ENCODE measurements at places on chromosomes 7 and 10.

GRCh38 chr7:20310963-20311742 lies 19.5 kb upstream of the ITGB8 start:
- no peak for DNase-seq

DNA sequence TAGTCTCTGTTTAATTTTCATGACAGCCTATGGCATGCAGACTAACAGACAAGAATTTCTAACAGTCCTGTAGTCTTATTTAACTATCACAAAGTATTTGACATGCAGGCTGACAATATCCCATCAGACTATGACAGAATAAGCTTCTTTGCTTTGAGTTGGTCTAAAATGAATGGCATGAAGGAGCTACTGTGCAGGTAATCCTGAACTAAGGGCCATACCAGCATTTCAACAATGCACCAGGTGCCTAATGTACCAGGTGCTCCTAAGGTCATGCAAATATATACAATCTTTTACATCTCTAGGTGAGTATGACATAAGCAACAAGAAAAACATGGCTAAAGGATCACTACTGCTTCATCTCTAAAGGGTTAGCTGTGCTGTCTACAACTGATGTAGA lies 13.6 kb upstream of the MSS51 start:
- no peak for DNase-seq

- no peak for DNase-seq
Observed at GRCh38 chr10:125531465-125531864, 151.5 kb downstream of the TEX36 start.

DNA sequence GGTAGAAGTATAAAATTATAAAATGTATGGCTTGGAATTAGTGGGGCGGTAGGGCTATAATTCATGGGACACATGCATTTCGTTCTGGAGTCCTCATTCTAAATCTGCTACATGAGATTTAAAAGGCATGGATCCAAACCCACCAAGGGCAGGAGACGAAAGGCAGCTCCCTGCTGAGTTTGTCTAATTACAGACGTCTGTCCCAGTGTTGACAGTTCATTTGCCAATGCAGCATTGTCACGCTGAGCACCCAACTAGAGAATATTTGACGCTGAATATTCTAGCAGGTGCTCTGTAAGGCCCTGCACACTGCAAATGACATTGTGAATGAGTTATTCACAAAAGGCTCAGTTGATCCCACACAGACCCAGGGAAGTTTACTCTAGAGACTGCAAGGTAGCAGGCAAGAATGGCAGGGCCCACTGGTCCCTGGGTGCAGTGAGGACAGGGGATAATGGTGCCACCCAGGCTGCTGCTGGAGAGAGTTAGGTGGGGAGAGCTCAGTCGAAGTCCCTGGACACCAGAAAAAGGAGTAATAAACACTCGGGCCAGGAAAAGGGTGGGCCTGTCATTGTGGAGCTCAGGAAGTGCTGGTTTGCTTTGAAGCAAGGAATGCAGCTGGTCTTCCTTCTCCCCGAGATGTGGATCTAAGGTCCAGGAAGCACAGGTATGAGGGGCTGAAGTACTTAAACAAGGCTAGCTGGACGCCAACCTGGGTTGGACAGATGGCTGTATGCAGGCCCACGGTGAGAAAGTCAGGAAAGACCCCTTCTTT lies 75.0 kb upstream of the JCAD start:
- DNase-seq, result no peak

DNA sequence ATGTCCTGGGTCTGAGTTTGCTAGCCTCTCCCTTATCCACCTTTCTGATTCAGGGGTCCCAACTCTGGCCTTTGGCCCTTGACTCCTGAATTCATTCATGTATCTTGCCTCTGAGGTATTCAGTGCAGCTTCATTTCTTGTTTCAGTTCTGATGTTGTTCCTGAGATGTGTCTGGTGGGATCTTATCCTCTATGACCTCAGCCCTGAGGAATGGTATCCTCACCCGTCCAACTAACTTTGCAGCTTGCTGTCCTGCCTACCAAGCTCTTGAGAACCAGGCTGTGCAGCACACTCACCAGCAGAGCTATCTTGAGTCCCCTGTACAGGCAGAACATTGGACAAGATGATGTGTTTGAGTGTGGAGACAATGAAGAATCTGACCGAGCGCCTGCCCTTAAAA lies 13.8 kb downstream of the SUFU start:
- DNase-seq, result no peak

- DNase-seq, result no peak
Observed at GRCh38 chr7:51789489-51789888, 472.9 kb upstream of the COBL start.

- DNase-seq, result peak; percentile 70
Observed at GRCh38 chr7:158814637-158815036, 14.7 kb downstream of the ESYT2 start.

DNA sequence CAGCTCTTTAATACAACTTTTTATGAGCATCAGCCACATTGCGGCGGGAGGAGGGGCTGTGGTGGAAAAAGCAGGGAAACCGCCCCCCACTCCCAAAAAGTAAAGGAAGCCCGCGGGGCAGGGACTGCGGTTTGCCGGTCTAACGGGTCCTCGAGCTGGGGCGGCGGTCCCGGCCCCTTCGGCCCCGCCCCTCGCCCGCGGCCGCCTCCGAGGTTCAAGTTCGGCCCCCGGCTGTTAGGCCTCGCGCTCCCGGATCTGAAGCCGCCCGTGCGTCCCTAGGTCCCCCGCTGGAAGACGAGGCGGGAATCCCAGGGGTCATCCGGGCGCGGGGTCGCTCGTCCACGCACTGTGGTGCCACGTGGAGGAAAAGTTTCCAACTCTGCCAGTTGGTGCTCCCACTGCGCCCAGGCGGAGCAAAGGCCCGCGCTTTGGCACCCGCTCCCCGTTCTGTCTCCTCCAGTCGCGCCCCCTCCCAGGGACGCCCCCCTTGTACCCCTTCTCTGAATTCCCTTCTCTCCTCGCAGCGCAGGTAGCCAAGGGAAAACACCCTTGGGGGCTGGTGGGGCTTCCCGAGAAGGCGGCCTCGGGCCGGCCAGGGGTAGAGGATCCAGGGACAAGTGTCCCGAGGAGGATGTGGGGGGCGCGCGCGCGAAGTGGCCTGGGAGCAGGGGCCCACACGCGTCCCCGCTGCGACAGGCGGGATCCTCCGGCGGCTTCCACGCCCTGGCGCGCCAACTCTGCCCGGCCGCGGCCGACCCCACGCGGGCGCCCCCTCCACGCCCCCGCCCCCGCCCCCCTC lies 798 bp upstream of the AUTS2 start:
- no peak for DNase-seq

DNA sequence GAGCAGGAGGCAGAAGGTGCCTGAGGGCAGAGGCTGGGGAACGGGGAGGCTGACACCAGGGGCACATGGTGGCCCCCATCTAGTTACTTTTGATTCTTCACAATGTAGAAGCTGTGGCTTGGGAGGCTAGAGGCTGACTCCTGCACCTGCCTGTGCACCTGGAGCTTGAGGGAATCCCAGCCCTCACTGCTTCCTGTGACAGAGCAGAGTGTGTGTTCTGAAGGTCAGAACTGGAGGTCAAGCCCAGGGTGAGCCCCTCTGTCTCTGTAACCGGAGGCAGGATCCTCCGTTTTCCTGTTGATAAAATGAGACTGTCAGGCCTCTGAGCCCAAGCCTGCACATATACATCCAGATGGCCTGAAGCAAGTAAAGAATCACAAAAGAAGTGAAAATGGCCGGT lies 124.8 kb downstream of the ACTR3B start:
- no peak for DNase-seq

DNA sequence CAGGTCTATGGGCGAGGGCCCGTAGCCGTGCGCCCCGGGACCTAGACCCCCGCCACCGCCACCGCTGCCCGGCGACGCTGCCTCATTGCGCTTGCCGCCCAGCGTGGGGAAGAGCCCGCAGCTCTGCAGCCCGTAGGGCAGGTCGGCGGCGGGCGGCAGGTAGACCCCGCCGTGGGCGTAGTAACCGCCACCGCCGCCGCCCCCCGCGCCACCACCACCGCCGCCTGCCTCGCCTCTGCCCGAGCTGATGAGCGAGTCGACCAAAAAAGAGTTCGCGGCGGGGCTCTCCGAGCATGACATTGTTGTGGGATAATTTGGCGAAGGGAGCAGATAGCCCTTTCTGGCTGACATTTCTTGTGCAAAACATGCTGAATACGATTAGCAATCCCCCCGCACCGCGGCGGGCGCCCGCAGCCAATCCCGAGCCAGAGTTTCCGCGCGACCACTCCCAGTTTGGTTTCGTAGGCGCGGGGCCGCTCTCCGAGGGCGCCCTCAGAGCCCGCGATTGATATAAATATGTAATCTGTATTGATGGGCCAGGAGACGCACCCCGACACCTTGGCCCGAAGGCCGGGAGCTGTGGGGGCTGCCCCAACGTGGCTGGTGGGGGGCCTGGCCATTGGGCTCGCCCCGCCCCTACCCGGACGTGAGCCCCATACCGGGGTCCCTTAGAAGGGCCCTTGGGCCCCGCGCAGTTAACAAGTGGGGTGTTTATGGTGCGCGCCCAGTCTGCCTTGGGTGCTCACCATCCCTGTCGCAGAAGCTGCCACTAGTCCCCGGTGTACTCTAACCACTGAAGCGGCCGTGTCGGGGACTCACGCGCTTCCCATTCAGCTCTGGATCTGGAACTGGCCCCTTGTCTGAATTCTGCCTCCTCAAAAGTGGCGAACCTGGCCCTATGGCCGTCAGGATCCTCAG lies at the start of gene HOXA10:
Gene HOXA10, minus strand, starts transcription at position 365 of the 918 bp plus-strand sequence. Its CDS starts 14 bp downstream, at position 351.
- DNase-seq, result no peak

DNA sequence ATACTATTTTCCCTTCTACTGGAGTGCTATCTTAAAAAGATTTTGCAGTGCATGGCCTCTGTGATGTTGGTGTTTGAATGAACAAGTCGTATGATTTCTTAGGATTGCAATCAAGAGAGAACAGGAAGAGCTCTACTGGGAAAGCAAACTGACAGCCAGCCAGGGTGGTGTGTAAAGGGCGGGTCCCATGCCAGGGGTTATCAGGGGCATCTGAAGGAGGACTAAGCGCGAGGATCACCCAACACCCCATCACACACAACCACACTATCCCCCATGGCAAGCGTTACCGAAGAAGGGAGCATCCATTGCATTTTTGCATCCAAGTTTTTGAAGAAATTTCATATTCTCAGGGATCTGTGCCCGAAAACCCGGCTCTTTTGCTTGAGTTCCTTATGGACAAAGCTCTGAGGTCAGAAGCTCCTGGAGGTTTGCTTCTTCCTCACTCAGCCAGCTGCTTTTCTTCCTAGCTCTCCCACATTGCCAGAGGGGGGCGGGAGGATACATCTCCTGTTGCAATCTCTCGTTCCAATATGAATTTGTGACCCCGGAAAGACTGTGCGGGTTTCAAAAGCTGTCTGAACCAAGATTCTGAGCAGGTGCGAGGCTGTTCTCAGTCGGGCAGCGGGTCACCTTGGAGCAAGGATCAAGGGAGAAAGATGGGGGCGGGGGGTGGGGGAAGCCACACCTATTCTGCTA lies 5.2 kb downstream of the NEUROD6 start:
- no peak for DNase-seq

GRCh38 chr7:139328375-139328774 lies 12.8 kb upstream of the FMC1 start:
- DNase-seq, result no peak

GRCh38 chr7:151520419-151521261 lies 945 bp upstream of the RHEB start:
- DNase-seq, result peak; percentile 16

- peak; percentile 11 for DNase-seq
Observed at GRCh38 chr10:13831711-13832141, 245.0 kb downstream of the PRPF18 start.

DNA sequence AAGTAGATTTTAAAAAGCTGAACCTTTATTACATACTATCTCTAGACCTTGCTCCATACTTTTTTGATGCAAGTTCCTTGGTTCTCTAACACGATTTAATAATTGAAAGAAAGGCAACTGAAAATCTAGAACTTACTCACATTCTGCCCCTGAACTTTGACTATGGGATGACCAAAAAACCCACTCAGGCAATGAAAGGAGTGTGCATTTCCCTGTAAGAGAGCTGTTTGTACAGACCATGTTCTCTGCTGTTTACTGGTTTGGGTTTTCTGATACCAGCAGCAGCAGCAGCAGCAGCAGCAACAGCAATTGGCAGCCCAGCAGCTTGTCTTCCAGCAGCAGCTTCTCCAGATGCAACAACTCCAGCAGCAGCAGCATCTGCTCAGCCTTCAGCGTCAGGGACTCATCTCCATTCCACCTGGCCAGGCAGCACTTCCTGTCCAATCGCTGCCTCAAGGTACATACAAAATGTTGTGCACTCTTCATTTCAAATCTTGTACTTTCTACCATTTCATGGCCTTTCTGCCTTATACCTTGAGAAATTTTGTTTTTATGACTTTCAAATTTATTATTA lies 216.7 kb downstream of the FOXP2 start:
- DNase-seq, result no peak

DNA sequence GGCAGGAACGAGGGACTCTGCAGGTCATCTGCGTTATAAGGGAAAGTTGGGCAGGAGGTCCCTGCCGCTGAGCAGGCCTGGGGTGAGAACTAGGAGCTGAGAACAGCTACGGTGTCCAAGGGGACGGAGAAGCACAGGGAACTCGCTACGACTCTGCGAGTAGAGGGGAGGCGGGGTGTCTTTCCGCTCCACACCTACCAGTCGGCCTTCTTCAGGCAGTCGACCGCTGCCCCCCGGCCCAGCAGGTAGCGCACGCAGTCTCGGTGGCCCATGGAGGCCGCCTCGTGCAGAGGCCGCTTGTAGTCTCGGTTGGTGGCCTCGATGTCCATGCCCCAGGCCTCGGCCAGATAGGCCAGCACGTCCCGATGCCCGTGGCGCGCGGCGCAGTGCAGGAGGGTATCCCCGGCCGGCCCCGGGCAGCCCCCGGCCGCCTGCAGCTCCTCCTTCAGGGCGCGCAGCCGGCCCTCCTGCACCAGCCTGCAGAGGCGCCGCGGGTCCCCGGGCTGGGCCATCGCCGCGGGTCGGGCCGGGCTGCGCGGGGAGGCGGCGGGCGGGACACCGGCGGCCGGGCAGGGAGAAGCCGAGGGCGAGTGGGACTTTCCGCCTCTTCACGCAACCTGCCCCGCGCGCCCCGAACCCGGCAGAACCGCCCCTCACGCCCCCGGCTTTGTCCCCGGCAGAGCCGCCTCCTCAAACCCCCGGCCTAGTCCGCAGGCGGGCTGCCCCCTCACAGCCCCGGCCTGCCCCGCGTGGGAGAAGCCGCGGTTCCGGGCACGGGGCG lies 660 bp downstream of the ANKRD16 start:
- peak; percentile 11 for DNase-seq

DNA sequence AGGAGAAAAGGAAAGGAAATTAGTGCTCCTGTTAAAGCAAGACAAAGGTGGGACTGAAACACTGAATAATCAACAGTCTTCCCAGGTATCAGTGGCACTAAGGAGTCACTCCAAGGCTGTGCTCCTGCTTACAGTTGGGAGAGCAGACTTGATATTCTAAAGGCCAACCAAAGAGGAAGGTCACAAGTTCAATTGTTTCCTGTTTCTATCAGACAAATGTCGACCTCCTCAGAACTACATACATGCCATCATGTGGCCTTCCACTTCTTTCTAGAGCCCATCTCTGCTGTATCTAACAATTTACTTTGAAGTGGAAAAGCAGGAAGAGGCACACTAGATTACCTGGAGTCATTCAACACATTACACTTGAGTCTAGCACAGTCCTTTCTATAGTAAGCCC lies 3.4 kb downstream of the ZNF239 start:
- DNase-seq, result no peak

GRCh38 chr10:62199584-62199983 lies 69.1 kb downstream of the RTKN2 start:
- DNase-seq, result no peak

DNA sequence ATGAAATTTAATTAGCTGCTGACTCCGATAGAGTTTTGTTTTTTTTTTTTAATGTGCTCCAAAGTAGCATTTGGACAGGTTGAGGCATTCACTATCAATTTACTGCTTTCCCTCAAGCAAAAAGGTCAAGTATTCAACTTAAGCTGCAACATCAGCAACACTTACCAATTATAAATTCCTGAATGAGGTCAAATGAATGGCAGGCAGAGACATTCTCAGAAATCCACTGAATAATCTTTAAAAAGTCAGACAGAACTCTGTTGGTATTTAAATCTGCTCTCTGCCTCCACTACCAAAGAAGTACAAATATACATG lies 62.8 kb downstream of the GSAP start:
- DNase-seq, result no peak
